ENCODE measurements at places on chromosomes 1 and 21.

DNA sequence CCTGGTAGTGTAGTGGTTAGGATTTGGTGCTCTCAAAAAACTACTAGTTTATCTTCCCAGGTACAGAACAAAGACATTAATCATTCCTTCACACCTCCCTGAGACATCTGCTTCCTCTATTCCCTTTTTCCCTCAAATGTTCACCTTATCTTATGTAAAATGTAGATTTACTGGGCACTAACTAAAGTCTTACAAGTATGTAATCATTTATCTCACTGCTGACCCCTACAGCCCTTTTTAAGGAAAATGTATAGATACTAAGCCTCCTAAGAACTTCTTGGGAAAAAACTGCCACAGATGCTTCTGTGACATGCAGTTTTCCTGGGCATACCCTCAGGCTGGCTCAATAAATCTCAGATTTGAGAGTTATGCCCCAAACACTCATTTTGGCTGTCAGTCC lies 50.8 kb upstream of the NEK7 start:
- no peak for DNase-seq

DNA sequence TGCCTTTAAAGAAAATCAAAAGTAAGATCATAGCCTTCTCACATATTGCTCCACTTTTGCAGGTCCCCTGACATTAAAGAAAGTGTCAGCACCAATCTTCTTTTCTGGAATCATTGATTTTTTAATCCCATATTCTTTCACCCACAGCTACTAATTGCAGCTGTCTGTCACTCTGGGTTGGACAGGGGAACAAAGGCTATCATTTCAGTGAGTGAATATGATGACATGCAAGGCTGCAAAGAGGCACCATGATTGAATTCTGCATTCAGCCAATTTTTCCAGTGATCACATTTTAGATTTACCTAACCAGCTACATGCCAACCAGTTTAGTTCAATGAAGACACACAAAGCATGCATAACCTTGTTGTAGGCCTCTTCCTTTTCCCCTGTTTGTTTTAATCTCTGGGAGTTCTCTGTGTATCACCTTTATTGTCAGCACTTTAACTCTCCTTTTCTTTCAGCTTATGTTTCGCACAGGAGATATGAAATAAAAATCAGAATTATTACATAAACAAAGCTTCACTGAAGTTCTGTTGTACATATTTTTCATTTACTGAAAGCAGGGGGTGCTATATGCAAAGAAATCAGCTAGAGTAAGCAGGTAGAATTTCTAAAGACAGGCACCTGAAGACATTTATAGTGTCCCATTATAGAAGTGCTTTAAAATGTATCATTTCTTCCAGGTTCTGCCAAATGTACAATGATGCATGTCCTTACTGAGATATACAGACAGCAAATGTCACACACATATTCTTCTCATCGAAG lies 584.8 kb downstream of the PLA2G4A start:
- no peak for DNase-seq

GRCh38 chr21:41507521-41508414 lies at the start of gene TMPRSS2:
TMPRSS2 (minus strand) TSS chr21:41508158; CDS start chr21:41498133, 10,025 bp downstream.
- DNase-seq = no peak

DNA sequence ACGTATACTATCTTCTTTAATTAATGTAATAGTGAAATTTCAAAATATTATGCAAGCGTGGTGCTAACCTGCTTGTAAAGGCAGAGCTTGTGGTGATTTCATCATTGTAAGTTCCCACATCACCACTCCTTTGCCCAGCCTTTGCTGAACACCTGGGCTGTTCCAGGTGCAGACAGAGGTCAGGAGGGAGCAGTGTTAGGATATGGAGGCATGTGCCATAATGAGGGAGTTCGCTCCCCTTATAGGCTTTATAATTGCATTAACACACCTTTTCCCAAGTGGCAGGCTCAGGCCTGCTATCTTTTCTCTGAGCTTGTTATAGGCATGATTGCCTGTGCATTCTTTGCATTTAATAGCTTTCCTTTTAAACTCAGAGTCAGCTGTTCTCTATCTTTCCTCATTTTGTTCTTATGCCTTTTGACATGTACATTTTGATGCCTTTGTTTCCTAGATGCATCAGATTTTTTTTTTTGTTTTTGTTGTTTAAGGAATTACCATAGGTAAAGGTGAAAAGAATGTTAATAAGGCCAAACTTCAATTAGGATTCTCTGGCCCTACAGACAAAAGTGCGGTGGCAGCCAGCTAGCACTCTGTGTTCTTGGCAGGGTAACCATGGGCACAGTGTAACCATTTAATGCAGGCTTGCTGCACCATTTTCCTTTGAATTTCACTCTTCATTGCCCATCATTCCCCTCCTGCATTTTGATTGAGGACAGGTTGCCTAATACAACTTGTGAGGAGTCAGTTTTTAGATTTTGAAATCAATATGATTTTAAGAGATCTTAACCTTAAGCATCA lies 12.6 kb downstream of the NPL start:
- no peak for DNase-seq

Measured in activated CD4-positive, alpha-beta T cell treated with anti-CD3 and anti-CD28 coated beads, Interleukin-2, Interleukin-4, amounts not matched to agents 100 ng/mL and 50 ng/mL, durations not matched to agents 16 hours and 8 hours (primary cell).